Left renal cortex interstitium (tissue), 4 donors: ENCODE measurements at places on chromosomes 1 and 21.

- DNase-seq = no peak
Observed at GRCh38 chr21:16388291-16388690, 658.5 kb downstream of the USP25 start.

DNA sequence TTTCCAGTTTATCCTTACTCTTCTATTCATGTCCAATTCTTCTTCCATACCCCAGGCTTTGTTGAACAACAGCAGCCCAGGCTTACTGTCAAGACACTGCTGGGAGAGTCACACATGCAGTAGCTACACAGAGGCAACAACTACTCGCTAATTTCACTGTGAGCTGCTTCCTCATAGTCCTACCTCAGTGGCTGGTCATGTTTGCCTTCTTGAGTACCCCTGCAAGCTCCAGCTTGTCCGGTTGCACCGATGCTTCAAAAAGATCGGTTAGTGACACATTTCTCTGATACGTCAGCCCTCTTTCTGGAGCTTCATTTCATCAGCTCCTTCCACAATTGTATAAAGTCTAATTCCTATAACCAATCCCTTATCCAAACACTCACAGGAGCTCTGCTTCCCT, 246.7 kb upstream of the NFIA start:
- DNase-seq = no peak

DNA sequence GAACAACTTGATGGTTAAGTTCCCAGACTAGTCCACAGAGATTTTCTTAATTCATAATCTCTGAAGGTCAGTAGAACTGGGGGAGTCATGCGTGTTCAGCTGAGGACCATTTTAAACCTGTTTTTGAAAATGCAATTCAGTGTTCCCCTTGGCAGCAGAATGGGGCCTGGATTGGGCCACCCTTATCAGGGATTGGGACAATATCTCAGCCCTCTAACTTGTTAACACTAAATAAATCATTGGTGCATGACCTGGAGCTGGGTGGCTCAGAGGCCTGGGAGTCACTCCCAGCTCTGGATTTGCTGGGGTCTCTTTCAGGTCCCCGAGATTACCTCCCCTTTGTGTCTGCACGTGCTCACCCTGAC, 55.3 kb downstream of the MRPS6 start:
- no peak for DNase-seq

DNA sequence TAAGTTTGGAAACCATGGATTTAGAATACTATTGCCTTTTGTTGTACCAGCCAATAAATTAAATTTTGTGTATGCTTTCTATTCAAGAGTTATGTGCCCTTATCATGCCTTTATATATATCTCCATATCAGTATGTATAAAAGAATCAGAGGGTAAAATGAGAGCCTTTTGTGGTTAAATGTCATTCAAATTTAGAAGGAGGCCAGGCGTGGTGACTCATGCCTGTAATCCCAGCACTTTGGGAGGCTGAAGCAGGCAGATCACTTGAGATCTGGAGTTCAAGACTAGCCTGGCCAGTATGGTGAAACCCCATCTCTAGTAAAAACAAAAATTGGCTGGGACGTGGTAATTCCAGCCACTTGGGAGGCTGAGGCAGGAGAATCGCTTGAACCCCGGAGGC, 88.9 kb downstream of the XPR1 start:
- DNase-seq = no peak

DNA sequence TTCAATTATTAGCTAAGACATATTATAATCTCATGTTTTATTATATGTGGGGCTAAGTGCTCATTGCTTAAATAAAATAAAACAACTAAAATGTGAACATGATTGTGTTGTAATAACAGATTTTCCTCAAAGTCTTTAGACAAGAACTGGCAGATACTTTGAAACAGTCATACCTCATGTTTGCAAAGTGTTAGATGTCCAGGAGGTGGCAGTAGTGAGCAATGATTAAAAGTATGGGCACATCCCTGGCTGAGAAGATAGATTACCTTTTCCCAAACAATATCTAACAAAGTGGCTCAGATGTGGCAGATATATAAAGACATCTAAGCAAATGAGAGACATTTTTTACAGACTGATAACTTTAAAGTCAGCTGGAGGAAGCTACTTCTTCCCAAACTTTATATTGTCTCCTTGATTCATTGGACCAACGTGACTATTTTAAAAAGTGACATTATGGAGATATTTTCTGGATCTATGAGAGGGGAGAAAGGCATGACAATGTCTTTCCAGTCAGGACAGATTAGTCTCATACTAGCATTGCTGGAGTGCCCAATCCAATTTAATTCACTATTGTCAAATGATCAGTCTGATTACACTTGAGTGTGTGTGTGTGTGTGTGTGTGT, 269.8 kb downstream of the S1PR1 start:
- no peak for DNase-seq

GRCh38 chr1:26915204-26915842, 1.5 kb upstream of the NR0B2 start:
- DNase-seq = no peak

DNA sequence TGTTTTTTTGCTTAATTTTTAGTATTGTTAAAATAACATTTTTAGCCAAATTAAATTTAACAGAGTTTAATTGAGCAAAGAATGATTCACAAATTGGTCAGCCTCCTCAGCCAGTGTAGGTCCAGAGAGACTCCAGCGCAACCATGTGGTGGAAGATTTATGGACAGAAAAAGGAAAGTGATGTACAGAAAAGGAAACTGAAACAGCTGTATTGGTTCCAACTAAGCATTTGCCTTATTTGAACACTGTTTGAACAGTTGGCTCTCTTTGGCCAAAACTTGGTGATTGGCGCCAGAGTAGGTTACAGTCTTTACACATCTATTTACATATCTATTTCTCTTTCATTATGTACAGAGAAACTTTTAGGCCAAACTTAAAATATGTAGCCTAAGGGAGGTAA, 19.4 kb downstream of the RPS6KC1 start:
- DNase-seq = no peak

DNA sequence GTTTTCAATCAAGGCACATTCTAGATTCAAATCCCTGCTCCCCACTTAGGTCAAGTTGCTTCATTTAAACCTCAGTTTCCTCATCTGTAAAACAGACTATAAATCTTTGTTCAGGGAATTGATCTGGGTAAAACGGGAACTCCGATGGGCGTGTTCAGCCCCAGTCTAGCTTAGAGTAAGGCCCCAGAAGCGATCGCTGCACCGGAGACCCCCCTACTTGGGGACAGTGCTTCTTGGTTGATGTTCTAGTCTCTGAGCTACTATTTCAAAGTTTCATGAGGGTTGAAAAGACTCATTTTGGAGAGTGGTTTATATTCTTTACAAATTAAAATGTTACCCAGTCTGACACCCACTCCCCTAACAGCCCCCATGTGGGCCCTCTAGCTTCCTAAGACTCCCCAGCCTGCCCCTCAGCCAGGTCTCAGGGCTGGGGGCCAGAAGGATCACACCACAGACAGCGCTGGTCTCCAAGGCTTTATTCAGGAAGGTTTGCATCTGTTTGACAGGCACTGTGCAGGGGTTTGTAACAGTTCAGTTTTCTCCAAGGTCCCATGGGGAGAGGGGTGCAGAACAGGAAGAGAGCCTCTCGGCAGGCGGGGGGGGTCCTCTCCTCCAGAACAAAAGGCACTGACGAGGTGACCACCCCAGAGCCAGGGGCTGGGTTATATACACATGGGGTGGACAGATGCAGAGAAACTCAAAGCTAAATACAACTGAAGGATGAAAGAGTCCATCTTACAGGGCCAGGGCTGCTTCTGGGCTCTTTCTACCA, 82.9 kb downstream of the STUM start:
- DNase-seq = no peak

- DNase-seq = no peak
Observed at GRCh38 chr1:103959565-103959964, 209.9 kb downstream of the AMY1C start.

- no peak for DNase-seq
Observed at GRCh38 chr1:3998086-3998485, 98.0 kb upstream of the C1orf174 start.

- no peak for DNase-seq
Observed at GRCh38 chr1:183778568-183779433, 26.1 kb upstream of the RGL1 start.

- DNase-seq = no peak
Observed at GRCh38 chr1:205477759-205478247, 22.0 kb upstream of the BLACAT1 start.

DNA sequence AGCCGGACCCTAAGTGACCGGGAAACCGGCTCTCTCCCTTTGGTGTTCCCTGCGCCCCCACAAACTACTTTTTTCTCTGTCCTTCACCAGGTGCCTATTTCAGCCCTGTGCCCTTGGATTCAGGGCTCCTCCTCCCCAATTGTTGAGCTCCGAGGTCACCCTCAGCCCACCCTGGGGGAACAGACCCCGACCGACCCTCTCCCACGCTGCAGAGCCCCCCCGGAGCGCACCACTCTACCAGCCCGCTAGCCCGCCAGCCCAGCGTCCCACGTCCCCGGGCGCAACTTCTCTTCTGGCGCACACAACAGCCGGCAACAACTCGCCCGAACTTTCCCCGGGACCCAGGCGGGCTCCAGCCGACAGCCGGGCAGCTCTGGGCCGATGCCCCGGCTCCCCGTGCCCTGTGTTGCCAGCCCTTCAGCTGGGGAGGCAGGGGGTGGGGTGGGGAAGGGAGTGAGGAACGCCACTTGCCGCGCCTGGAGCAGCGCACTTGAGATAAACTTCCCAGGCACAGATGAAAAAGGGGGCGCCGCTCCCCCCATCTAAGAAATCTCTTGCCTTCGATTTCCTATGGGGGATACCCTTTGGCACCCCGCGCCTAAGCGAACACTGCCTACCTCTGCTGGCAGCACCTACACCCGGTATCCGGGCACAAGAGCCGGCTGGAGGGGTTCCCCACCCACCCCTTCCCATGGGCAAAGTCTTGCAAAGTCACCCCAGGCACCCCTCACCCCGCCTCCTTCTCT, 997 bp downstream of the CASZ1 start:
- no peak for DNase-seq

DNA sequence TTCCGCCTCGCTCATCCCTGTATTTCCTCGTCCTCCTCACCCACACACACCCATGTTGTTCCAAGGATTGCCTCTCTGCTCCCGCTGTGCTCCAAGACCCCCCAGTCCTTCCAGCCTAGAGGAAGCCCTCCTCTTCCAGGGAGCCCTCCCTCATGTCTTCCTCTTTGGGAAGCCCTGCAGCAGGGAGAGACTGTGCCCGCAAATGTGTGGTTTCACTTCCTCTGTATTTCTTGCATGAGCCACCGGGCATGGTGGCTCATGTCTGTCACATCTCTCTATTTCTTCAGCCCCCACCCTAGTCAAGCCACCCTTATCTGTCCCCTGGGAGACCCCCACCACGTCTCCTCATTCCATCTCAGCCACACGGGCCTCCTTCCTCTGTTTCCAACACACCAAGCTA, 57.5 kb upstream of the PAX7 start:
- no peak for DNase-seq

GRCh38 chr1:18953731-18954231, 2.7 kb downstream of the IFFO2 start:
- no peak for DNase-seq

DNA sequence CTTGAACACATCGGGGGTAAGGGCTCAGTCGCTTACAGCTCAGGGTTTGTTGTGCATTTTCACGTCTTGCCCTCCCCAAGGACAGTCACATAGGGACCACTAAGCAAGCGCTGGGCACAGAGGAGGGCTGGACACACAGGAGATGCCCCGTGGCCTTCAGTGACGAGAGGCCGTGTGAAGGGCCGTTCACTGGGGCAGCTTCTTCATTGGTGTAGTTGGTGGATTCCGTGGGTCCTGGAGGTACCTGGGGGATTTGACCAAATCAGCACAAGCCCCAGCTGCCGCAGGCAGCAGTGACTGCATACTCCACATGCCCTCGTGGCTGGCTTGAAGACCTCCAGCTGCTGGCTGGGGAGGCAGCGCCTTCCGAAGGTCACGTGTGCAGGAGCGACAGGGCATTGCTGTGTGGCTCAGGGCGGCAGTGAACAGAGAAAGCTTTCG, 100.8 kb upstream of the C1orf174 start:
- DNase-seq = no peak

GRCh38 chr1:170150016-170150415, 4.3 kb downstream of the NTMT2 start:
- DNase-seq = no peak

DNA sequence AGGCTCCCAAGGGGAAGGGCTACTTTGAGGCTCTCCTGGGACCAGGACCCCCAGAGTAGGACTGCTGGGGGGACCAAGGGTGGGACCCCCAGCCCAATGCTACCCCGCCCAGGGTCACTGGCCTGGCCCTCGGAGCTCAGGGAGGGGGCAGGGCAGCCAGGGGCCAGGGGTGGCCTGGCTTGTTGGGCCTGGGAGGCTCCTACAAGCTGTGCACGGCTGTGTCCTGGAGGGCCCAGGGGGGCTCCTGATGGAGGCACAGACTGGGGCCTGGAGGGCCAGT, 2.2 kb downstream of the HES4 start:
- no peak for DNase-seq

DNA sequence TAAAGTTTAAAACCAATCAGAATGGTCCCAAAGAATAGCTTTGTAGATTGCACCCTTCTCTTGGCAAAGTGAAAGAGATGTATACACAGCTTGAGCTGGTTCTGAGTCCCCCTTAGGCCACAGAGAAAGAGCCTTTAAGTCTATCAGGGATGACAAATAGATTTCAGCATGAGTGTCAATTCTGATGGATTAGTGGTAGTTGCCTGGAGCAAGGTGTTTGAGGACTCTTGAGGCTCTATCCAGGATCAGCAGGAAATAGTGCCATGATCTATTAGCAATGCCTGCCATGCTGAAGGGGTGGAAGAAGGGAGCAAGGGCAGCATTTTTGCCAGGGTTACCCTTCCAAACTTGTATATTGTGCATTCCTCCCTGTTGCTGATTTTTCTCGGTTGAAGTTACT, 116.6 kb downstream of the ATG4C start:
- DNase-seq = no peak

DNA sequence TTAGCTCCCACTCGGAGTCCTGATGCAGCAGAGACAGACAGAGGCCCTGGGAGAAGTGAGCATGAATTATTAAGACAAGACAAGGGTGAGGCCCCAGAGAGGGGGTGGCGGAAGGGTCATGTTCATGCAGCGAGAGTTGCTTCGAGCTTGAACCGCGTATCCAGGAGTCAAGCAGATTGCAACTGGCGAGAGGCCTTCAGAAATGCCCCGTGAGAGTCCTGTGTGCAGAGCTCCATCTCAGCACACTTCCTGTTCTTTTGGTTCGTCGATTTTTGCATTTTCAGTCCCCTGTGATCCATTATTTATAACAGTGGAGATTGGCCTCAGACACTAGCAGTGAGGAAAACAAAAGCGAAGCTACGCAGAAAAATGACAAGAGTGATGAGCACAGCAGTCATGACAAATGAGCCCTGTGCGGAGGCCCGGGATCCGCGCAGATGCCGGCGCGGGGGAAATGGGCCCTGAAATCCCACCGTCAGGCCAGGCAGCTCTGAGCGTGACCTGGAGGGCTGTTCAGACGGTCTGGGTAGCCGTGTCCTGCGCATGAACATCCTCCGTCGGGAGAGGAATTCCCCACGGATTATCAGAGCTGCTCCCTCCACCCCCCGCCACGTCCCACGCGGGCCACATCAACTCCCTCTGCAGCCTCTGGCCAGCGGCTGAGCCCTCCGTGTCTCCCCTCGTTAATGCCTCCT, 15.0 kb downstream of the PDE9A start:
- DNase-seq = no peak

DNA sequence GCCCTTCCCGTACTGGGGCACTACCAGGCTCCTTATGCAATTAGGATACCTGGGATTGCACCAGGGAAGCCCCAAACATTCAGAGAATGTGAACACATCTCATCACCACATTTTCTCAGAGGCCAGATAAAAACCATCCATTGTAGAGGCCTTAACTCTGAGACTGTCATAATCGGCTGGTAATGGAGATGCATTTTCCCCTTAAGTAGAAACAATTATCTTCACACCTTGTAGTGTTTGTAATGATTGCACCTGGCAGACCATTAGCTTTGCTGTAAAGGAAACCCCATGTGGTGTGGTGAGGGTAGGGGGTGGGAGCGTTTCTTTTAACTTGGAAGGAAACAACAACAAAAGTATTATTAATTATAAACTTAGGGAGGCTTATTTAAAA, 90.0 kb upstream of the TLR5 start:
- no peak for DNase-seq
